Foreskin keratinocyte (primary cell): ENCODE measurements at places on chromosomes 16 and 17.

GRCh38 chr16:67675579-67675935 lies 8.9 kb downstream of the C16orf86 start:
- DNase-seq = no peak

DNA sequence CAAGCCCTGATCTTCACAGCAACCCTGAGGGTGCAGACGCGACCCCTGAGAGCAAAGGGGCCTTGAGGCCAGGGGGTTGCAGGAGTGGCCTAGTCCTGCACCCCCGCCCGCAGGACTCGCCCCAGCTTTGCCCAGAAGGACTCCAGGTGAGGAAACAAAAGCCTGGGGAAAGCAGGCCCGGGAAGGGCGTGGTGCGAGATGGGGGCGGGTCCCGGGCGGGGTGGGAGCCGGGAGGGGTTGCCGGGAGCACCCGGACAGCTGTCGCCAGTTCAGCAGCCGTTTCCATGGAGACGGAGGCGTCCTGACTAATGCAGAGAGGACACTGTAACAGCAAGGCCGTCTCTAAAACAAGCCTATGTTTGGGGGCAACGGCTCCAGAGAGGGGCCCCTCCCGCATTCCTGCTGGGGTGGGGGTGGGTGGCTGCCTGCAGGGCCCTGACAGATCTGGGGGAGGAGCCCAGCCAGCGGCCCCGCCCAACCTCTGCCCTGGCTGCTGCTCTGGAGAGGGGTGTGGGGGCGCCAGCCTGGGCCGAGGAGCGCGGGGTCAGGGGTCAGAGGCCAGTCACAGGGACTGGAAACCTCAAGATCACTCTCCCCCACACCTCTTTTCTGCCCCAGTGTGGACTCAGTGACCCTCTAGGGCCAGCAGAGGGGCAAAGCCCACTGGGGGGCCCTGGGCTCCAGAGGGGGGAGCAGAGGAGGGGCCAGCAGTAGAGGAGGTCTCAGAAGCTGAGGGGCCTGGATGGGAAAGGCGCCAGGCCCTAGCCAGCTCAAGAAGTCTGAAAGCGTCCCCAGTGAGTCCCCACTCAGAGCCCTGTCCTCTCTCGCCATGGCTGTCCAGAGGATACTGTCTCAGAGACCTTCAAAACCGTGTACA lies 3.1 kb upstream of the TPPP3 start:
- DNase-seq = peak; percentile 66

- no peak for DNase-seq
These were observed 71.9 kb upstream of the NOG start for GRCh38 chr17:56521414-56522141.

GRCh38 chr16:80985611-80986010 lies 21.1 kb downstream of the CMC2 start:
- DNase-seq = no peak

DNA sequence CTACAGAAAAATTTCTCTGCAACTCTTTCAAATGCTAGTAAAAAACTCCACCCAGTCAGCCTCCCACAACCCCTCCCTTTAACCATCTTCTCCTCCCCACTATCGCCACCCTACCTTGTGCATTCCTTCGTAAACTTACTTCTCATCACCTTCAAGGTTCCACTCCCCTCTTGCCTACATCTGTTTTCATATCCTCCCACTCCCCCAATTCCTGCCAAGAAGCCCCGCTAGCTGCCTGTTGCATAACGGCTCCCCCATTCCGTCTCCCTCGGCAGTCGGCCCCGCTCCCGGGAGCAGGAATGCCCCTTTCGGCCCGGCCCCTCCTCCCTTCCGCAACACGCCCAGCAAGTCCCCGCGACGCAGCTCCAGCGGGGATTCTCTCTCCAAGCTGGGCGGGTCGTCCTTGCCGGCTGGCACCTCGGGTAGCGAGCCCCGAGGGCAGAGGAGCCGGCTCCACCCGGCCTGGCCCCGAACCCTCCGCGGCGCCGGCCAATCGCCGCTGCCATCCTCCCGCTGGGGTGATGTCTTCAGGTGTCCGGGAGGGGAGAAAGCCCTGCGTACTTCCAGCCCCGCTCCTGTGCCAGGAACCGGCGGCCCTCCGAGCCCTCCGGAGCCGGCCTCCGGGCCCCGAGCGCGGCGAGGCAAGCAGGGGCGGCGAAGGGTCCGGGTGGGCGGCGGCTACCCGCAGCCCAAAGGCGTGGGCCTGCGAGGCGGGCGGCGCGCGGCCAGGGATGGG lies 1.5 kb downstream of the PHLPP2 start:
- DNase-seq = peak; percentile 65

DNA sequence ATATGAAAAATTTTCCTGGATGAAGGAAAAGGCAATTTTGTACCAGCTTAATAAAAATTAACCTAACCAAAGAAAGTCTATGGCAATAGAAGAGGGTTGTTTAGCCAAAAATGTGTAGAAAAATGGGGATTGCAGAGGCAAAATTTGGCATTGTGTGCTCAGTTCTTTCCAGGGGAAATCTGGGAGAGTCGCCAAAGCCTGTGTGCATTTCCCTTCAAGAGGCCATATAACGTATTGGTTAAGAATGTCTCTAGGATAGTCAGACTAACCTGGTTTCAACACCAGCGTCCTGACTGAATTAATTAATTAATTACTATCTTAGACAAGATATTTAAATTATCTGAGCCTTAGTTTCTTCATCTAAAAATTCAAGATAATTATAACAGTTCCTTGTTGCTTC lies 44.8 kb upstream of the HLF start:
- no peak for DNase-seq

DNA sequence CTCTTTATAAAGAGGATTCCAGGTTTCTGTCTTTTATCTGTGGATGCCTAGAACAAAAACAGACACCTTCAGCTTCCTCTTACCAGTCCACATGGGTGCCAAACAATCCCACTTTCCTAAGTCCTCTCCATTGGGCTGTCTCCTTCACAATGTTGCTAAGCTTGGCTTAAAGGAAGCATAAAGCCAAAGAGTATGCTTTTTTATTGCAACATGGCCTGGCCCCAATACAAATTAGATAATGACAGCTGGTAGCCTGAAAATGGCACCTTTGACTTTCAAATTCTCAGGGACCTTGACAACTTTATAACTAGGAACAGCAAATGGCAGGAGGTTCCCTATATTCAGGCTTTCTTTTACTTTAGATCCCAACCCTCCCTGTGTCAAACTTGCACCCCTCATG lies 55.8 kb downstream of the SLFN5 start:
- no peak for DNase-seq

DNA sequence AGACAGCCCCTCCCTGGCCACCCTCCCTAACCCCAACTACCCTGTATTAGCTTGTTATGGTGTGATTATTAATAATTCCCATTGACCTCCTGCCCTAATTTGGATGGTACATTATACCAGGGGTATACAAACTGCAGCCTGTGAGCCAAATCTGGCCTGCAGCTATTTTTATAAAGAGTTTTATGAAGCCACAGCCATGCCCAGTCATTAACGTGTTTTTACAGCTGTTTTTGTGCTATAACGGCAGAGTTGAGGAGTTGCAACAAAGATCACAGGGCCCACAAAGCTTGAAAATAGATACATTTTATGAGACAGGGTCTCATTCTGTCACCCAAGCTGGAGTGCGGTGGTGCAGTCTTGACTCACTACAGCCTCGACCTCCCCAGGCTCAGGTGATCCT lies 6.0 kb downstream of the METTL22 start:
- no peak for DNase-seq

GRCh38 chr17:4537451-4538235 lies 17.5 kb downstream of the MYBBP1A start:
- DNase-seq = no peak

GRCh38 chr17:42438600-42439567 lies 15.8 kb upstream of the CAVIN1 start:
- DNase-seq = no peak

DNA sequence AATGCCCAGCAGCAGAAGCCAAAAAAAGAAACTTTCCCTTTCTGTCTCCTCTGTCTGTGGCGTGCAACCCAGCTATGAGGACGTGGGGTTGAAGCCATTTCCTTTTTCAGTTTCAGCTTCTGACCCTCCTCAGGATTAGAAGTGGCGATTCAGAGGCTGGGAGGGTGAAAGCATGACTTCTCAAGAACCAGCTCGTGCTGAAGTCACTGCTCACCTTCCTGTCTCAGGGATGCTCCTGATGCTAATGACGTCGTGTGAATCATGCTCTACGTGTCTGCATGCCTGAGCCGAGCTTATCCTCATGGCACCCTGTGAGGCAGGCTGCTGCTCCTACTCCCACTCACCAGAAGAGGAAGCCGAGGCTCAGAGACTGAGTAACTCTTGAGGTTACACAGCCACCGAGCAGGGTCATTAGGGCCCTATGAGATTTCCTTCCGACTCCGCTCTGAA lies 5.7 kb upstream of the LPO start:
- peak; percentile 75 for DNase-seq

GRCh38 chr16:31455601-31456314 lies 3.5 kb upstream of the ARMC5 start:
- no peak for DNase-seq

DNA sequence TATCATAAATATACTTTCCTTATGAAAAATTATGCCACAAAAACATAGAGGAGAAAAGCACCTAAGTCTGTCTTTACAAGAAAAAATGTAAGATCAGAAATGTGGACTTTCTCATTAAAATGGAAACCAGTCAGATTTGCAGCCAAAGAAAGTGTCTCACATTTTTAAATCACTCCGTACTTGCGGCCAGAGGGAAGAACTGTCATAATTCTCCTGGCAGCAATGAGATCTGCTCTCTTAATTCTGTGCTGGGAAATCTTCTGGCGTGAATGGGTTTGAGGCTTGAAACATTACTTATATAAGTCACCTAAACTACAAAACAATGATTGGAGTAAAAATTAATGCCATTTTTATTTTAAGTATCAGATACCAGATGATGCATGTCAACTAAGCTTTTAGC lies 10.7 kb downstream of the C16orf95 start:
- no peak for DNase-seq

- no peak for DNase-seq
These were observed 57.1 kb downstream of the SCNN1B start for GRCh38 chr16:23359092-23359760.

- DNase-seq = no peak
These were observed 723.6 kb downstream of the WWOX start for GRCh38 chr16:78823027-78823426.

GRCh38 chr17:45353043-45353442 lies 36.2 kb upstream of the MAP3K14 start:
- no peak for DNase-seq

GRCh38 chr17:77085926-77086432 lies 54.8 kb upstream of the SEC14L1 start:
- DNase-seq = no peak

- DNase-seq = no peak
These were observed 65.1 kb downstream of the SDR42E1 start for GRCh38 chr16:81946206-81946605.

- peak; percentile 97 for DNase-seq
These were observed 688 bp downstream of the FBRS start for GRCh38 chr16:30658731-30659506.

- no peak for DNase-seq
These were observed 407 bp downstream of the HS3ST6 start for GRCh38 chr16:1917665-1918350.

- no peak for DNase-seq
These were observed 144.5 kb downstream of the CDH11 start for GRCh38 chr16:64977206-64977920.

DNA sequence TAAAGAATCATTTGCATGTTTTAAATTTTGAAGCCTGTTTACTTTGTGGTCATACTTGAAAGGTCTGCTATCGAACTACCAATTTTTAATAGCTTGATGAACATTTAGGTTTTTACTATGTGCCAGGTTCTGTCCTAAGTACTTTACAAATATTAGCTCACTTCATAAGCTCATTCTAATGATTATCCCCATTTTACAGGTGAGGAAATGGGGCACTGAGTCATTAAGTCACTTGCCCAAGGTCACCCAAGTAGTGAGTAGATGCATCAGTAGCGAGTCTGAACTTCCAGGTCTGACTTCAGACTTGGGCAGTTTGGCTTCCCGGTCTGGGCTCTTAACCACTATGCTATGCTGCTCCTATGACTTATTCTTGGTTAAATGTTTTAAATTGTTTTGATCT lies 4.0 kb downstream of the NDEL1 start:
- DNase-seq = no peak

DNA sequence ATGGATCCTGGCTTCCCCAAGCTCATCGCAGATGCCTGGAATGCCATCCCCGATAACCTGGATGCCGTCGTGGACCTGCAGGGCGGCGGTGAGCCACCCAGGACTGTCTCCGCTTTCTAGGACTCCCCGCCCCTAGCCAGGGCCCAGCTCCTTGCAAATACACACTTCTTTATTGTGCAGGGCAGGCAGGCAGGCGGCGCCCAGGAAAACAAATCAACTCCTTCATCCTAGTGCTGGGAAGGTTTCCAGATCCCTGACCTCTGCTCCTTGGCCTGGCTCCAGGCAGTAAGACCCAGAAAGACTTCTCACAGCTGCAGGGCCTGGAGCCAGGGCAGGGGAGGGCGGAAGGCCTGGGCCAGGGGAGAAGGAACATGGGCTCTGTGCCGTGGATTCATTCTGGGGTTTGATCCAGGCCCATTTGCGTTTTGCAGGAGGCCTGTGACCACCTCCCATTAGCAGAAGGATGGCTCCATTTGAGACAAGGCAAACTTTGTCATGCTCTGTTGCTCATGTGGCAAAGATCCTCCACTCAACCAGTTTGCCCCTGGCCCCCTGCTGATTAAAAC lies 6.0 kb upstream of the LPCAT2 start:
- no peak for DNase-seq

DNA sequence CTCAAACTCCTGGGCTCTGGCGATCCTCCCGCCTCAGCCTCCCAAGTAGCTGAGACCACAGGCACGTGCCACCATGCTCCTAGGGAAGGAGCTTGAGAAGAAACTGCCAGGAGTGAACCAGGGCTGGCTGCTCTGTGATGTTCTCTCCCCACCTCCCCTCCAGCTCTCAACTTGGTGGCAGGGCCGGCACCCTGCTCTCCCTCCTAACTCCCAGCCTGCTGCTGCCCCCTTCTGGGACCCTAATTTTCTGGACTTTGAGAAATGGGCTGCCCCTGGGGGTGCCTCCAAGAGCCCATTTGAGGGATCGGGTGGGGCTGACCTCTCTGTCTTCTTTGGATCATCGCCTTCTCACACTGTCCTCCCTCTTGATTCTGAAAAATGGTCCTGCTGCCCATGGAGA lies 14.9 kb upstream of the STAT3 start:
- DNase-seq = no peak

- DNase-seq = no peak
These were observed 11.1 kb downstream of the CMTM2 start for GRCh38 chr16:66590322-66590721.

GRCh38 chr17:32763855-32764439 lies 113.0 kb downstream of the MYO1D start:
- DNase-seq = no peak

GRCh38 chr17:46944931-46945330 lies 22.0 kb downstream of the GOSR2 start:
- DNase-seq = peak; percentile 3

DNA sequence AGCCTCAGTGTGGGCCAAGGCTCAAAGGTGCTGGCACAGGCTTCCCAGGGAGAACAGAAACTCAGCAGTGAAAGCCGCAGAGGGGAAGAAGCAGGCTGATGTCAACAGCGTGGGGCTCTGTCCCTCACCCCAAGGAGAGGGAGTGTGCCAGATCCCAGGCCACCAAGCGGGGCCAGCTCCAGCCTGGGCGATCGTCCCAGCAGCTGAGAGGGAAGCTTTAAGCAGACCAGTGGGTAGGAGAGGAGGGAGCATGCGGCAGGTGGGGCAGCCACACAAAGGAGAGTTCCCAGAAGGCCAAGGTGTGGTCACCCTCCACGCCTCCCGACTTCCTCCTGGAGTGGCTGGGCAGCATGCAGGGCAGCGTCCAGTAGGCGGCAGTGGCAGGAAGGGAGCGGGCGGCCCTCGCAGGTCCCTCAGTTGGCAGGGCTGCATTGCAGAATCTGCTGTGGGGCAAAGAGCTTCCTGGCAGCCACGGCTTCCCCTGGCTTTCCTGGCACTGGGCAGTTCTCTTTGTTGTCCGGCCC lies 6.0 kb downstream of the SYNGR2 start:
- no peak for DNase-seq

- DNase-seq = no peak
These were observed 10.9 kb upstream of the CACNG4 start for GRCh38 chr17:66953630-66954020.
